Fibroblast of lung (primary cell): ENCODE measurements at places on chromosomes 4 and X. TPM values are rescaled to one million over a fixed set of nuclear protein-coding genes. Genes with fewer than 3 reads are reported as not detected.
A peak's percentile ranks its signal among the peaks of the same experiment; 100 is the strongest.

- peak; percentile 53 for DNase-seq
- no peak overlapping the region for H3K27ac ChIP-seq
- H3K4me3 ChIP-seq, result no peak overlapping the region
- no peaks in the 10 kb centered on the region for H3K27me3 ChIP-seq
These were observed 66.1 kb downstream of the BMP3 start for GRCh38 chr4:81096566-81096965.

DNA sequence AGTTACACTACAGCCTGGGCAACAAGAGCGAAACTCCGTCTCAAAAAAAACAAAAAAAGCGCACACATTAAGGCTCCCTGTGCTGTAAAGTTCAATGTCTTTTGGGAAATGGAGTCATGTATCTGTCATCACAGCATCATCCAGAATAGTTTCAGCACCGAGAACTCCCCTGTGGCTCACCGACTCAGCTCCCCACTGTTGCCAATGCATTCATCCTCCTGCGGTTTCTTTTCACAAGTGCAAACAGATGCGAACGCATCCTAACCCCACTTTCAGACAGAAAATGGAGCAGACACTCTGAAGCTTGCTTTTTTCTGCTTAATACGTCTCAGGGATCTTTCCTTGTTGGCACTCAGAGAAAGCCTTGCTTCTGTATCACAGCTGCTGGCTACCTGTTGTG is 13.8 kb upstream of the SH3TC1 start:
- no peaks in the 10 kb centered on the region for H3K36me3 ChIP-seq
- peak overlapping the region; percentile 52 for H3K27ac ChIP-seq
- DNase-seq, result peak; percentile 88
- peaks cover 30% of the 10 kb centered on the region for H3K4me1 ChIP-seq
- H3K27me3 ChIP-seq, result no peaks in the 10 kb centered on the region

ARHGAP4 gene
- 1.3 and 1.5 TPM in 2 replicates for total RNA-seq

DNA sequence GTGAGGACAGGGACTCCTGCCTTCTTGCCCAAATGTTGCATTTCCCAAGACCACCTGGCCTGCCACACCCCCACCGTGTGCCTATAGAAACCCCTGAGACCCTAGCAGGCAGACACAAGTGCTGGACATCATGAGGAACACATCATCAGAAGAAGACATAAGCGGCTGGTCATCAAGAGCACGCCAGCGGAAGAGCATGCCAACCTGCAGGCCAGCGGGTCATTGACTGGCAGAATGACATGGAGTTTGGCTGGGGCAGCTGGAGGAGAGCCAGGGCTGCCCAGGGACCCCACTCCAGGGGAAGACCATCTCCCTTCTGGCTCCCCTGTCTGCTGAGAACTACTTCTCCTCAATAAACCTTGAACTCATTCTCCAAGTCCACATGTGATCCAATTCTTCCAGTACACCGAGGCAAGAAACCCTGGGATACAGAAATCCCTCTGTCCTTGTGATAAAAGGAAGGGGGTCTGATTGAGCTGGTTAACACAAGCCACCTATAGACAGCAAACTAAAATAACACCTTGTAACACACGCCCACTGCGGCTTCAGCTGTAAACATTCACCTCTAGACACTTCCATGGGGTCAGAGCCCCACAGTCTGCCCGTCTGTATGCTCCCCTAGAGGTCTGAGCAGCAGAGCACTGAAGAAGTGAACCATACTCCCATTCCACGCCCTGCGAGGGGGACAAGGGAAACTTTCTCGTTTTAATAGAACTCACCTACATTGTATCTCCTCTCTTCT is 164.8 kb upstream of the EMCN start:
- DNase-seq, result no peak
- no peak overlapping the region for H3K4me3 ChIP-seq
- no peaks in the 10 kb centered on the region for H3K36me3 ChIP-seq
- H3K4me1 ChIP-seq, result no peaks in the 10 kb centered on the region
- H3K27ac ChIP-seq, result no peak overlapping the region
